ENCODE measurements at places on chromosomes 2 and 18. TPM values are rescaled to one million over a fixed set of nuclear protein-coding genes. Genes with fewer than 3 reads are reported as not detected.

Gene SMPD4
- 47.1 TPM for total RNA-seq

Gene KIF5C
- 0.24 TPM for total RNA-seq

Gene VIL1
- not detected for total RNA-seq

Gene DSC1
- total RNA-seq: not detected

Gene HOXD3
- total RNA-seq: not detected

Gene ANXA4
- total RNA-seq: 33.1 TPM

Gene IL18R1
- total RNA-seq: 3.1 TPM

Gene INPP5D
- total RNA-seq: 0.65 TPM

Gene NOL4
- total RNA-seq: not detected

Gene MATN3
- 3.8 TPM for total RNA-seq

Gene SAG
- total RNA-seq: not detected

Gene ARHGEF4
- total RNA-seq: 7.4 TPM

Gene CPLX4
- not detected for total RNA-seq

Gene PFN4
- 0.39 TPM for total RNA-seq

Gene CIDEA
- not detected for total RNA-seq

Gene ALLC
- not detected for total RNA-seq

Gene FAM237A
- total RNA-seq: not detected

Gene LYPD6
- total RNA-seq: not detected

All from epithelial cell of alveolus of lung (primary cell).